ENCODE measurements at places on chromosomes 6 and 20.

DNA sequence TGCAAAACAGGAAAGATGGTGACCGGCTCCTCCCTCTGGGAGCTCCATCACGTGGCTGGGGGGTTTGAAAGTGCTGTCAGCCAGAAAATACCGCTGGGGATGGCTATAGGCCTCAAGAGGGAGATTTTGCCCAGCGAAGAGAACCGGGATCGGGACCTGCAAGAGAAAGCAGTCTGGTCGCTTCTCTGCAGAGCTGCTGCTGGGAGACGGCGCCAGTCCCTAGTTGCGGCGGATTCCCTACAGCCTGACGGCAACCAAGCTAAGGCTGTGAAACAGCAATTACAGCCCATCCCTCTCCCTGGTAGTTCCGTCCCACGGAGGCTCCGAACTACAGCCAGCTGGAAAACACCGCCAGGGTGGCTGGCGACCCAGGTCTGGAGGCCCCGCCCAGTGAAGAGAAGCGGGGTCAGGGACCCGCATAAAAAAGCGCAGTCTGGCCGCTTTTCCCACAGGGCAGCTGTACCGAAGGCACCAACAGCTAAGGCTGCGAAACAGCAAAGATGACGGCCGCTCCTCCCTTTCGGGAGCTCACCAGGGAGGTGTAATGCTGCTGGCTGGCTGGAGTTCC lies 238.1 kb upstream of the IRAK1BP1 start:
- no peak for DNase-seq

GRCh38 chr6:144395014-144395413 lies 109.9 kb downstream of the UTRN start:
- no peak for DNase-seq

- DNase-seq = no peak
Measured at GRCh38 chr6:14276667-14277404, 159.3 kb downstream of the CD83 start.

- DNase-seq = no peak
Measured at GRCh38 chr20:36279362-36279761, 26.8 kb upstream of the DLGAP4 start.

- no peak for DNase-seq
Measured at GRCh38 chr6:101760843-101761621, 367.5 kb downstream of the GRIK2 start.

DNA sequence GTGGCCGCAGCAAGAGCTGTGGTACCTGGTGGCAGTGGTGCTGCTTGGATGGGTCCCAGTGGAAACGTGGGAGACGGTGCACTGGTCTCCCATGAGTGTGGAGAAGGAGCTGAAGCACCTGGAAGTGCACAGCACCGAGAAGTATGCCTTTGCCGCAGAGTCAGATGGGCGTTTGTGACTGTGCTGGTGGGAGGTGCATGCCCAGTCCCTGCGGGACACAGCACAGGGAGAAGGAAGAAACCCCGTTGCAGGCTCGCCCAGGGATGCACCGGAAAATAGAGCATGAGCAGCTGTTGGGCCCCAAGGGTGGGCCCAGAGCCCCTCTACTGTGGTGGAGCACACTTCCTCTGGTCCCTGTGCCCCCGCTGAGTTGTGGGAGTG lies 19.3 kb upstream of the RGS17 start:
- DNase-seq = no peak

- no peak for DNase-seq
Measured at GRCh38 chr6:73074175-73074574, 151.1 kb downstream of the KHDC1L start.

DNA sequence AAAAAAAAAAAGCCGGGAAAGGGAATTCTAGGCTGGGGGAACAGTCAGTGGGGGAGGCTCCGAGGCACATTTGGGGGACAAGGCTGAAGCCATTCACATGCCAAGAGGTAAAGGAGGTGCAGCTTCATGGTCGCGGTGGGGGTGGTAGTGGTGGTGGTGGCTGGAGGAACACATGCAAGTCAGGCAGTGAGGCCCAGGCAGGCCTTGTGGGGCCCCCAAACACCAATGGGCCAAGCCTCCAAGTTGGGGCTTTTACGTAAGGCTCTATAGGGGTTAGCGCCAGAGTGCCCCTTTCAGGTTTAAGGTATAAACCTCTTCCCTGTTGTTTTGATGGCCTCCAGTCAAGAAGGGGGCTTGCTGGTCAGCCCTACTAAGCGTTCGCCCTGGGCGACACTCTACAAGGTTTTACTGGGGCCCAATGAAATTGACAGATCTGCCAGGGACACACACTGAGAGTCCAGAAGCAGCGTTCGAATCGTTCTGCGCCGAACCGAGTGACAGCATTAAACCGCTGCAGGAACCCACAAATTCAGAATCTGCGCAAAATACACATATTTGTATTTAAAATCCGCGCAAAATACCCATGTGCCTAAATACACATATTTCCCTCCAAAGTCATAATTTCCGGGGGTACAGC lies 818 bp upstream of the AP5S1 start:
- DNase-seq = no peak

DNA sequence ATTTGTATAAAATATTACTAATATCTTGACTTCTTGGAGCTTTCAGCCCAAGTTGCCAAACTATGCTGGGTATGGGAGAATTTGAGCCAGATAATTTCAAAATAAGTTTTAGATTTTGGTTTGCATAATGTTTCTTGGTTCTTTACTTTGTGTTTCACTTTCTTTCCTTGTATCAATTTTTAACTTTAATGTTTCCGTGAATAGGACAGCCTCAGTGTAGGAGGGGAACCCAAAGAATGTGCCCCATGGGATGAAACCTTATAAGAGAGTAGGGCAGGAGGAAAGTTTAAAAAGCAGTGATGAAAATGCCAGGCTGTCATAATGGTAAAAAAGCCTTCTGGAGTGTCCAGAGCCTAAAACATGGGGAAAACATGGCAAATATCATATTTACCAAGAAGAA lies 252.4 kb upstream of the IRAK1BP1 start:
- no peak for DNase-seq

- no peak for DNase-seq
Measured at GRCh38 chr6:72305971-72306370, 315.9 kb upstream of the KCNQ5 start.

DNA sequence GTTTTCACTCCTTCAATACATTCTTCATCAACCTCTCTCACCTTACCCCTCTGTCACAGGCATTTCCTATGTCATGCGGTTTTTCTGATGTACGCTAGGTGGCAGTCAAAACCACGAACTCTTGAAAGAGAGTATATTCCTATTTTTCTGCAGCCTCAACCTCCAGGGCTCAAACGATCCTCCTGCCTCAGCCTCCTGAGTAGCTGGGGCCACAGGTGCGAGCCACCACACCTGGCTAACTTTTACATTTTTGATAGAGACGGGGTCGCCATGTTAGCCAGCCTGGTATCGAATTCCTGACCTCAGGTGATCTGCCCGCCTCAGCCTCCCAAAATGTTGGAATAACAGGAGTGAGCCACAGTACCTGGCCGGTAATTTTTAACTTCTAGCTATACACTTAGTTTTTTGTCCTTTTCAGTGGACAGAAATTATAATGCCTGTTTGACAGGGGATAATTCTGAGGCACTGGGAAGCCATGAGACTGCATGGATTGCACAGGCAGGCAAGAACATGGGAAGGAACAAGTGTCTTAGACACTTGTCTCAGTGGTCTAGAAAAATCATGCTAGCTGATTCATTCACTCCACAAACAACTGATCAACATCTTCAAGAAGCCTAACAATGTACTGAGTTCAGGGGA lies 22.5 kb upstream of the HFE start:
- DNase-seq = peak; percentile 53

GRCh38 chr6:6968731-6969552 lies 138.8 kb upstream of the RREB1 start:
- DNase-seq = no peak

DNA sequence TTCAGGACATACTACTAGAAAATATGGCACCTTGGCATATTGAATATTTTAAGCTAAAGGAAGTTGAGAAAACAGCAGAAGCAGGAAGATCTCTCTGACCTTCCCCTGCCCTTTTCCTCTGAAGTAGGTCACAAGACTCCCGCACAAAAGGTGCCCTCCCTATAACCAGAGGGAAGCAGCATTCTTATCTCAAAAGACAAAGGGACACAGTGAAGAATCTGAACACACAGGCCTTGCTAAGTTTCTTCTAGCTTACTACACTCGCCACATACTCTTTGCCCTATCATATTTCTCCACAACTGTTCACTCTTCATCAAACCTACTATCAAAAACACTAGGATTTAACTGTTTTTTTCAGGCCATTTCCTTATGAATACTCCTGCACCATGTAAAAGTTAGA lies 151.2 kb downstream of the ELOVL4 start:
- no peak for DNase-seq

- no peak for DNase-seq
Measured at GRCh38 chr6:17167327-17167979, 65.6 kb downstream of the STMND1 start.

Measured in NCI-H2081 (cell line).